Activated T-cell treated with anti-CD3 and anti-CD28 coated beads, Interleukin-2, amount 50 U/mL, for 48 hours (primary cell): ENCODE measurements at places on chromosomes 1 and 21.

- DNase-seq = no peak
Observed at GRCh38 chr1:167084757-167085156, 5.4 kb downstream of the GPA33 start.

- no peak for DNase-seq
Observed at GRCh38 chr1:82086739-82087138, 286.0 kb downstream of the ADGRL2 start.

GRCh38 chr1:62436039-62436465 lies 797 bp upstream of the USP1 start:
- peak; percentile 97 for DNase-seq

GRCh38 chr1:24503059-24503751 lies 569 bp downstream of the RCAN3 start:
- DNase-seq = peak; percentile 63

DNA sequence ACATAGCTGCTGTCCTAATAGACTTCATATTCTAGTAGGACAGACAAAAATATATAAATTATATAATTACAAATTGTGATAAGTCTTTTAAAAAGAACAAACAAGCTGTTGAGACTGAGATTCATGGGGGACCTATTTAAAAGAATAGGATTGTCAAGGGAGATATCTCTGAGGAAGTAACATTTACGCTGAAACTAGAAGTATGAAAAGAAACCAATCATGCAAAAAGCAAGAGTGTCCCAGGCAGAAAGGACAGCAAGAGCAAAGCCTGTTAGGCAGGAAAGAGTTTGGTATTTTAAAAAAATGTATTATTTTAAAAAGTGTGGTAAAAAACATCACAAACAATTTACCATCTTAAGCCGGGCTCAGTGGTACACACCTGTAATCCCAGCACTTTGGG lies 9.1 kb upstream of the METTL13 start:
- no peak for DNase-seq

- DNase-seq = no peak
Observed at GRCh38 chr1:25805863-25806225, 5.9 kb downstream of the SELENON start.

- no peak for DNase-seq
Observed at GRCh38 chr1:92219028-92219427, 1.3 kb downstream of the C1orf146 start.

DNA sequence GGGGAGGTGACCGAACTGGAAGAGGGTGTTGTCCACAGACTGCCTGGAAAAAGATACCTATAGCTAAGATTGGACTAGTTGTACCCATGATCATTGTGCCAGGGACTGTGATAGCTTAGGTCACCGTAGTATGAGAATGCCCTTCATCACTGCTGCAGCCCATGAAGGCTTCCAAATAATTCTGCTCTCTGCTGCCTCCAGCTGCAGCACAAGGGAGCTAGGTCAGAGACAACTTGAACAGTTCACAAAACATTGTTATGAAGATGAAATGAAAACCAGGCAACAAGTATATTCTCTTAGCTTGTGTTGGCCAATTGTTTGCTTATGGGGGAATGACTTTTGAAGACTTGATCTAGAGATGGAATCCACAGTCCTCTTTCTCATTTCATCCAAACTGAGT lies 246.7 kb downstream of the MRPL39 start:
- DNase-seq = no peak

DNA sequence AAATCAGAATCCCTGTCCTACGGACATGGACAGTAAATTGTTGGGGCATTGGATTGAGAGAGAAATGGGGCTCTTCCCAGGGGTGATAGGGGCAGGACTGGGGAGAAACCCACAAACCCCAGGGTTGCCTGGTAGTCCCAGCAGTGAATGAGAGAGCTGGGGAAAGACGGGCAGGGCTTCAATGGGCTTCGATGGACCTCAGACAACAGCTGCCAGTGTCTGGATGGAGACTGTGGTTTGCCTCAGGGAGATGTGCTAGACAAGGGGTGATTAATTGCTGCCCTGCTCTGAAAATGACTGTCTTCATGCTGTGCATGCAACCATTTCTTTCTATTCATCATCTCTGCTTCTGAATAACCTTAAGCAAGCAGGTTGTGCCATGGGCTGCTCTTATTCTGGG lies 7.4 kb downstream of the GPR25 start:
- DNase-seq = peak; percentile 53

DNA sequence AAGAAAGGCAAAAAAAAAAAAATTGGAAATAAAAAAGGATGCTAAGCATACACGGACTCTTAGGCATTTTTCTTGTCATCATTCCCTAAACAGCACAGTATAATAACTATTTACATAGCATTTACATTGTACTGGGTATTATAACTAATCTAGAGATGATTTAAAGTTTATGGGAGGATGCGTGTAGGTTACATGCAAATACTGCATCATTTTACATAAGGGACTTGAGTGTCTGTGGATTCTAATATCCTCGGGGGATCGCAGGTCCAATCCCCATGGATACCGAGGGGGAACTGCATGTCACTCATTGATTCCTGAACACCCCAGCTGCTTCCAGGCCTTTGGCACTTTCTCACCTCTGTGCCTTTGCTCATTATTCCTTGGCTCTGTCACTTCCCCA lies 57.8 kb upstream of the SIPA1L2 start:
- DNase-seq = no peak

DNA sequence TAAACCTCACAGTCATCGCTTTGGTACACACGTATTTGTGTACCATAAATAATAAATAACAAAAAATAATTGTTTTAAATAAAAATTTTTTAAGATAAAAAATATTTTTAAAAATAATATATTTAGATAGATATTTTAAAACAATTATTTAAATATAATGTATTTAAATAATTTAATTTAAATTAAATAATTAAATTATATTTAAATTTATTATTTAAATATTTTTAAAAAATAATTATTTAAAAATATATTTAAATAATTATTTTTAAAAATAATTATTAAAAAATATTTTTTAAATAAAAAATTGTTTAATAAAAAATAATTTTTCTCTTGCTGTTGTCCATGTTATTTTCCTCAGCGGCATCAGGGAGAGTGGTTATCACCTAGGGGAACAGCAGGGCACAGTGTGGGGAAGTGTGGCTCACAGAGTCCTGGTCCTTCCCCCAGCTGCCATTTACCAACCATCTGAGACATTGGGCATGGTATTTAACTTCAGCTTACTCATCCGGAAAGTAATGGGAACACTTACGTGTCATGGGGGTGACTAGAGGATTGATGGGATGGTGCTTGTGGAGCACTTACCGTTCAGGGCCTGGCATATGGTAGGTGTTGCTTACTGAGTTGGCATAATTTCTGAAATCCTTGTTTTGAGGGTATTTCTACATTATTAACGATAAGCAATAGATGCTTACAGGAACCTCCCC lies 92.9 kb upstream of the TSPAN2 start:
- no peak for DNase-seq

GRCh38 chr1:77039739-77040138 lies 172.5 kb downstream of the ST6GALNAC5 start:
- no peak for DNase-seq

GRCh38 chr1:79585801-79586200 lies 579.3 kb upstream of the ADGRL4 start:
- no peak for DNase-seq

GRCh38 chr1:110559157-110559556 lies 40.2 kb upstream of the KCNA10 start:
- peak; percentile 35 for DNase-seq

- DNase-seq = no peak
Observed at GRCh38 chr1:3883194-3883925, 16.7 kb downstream of the C1orf174 start.

DNA sequence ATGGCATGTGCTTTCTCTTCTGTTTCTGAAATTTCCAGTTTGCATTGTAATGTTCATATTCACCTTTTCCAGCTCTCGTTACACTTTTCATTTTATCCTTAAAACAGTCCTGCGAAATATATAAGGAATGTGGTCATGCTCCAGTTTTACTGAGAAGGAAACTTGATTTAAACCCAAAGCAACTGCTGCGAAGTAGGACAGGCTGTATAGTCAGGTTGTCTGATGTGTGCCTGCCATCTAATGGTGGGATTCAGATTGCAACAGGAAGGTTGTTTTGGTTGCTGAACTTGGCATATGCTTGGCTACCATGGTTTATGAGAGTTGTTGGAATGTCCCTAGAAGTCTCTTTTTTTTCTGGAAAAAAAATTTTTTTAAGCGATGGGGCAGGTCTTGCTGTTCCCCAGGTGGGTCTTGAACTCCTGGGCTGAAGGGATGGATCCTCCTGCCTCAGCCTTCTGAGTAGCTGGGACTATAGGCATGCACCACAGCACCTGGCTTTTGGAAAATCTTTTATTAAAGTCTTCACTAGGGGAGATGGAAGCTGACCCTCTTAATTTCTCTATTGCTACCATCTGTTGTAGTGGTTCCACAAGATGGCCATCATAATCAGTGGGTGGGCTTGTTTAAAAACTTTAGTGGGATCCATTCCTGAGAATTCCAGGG lies 86.9 kb downstream of the UCK2 start:
- DNase-seq = peak; percentile 74

GRCh38 chr21:28871388-28872010 lies 121.2 kb downstream of the LTN1 start:
- no peak for DNase-seq

- DNase-seq = no peak
Observed at GRCh38 chr1:179425186-179425585, 59.4 kb downstream of the AXDND1 start.

- DNase-seq = no peak
Observed at GRCh38 chr1:81477710-81478109, 323.0 kb upstream of the ADGRL2 start.

DNA sequence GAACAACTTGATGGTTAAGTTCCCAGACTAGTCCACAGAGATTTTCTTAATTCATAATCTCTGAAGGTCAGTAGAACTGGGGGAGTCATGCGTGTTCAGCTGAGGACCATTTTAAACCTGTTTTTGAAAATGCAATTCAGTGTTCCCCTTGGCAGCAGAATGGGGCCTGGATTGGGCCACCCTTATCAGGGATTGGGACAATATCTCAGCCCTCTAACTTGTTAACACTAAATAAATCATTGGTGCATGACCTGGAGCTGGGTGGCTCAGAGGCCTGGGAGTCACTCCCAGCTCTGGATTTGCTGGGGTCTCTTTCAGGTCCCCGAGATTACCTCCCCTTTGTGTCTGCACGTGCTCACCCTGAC lies 55.3 kb downstream of the MRPS6 start:
- DNase-seq = no peak

- no peak for DNase-seq
Observed at GRCh38 chr1:186710696-186711095, 30.5 kb upstream of the PTGS2 start.

DNA sequence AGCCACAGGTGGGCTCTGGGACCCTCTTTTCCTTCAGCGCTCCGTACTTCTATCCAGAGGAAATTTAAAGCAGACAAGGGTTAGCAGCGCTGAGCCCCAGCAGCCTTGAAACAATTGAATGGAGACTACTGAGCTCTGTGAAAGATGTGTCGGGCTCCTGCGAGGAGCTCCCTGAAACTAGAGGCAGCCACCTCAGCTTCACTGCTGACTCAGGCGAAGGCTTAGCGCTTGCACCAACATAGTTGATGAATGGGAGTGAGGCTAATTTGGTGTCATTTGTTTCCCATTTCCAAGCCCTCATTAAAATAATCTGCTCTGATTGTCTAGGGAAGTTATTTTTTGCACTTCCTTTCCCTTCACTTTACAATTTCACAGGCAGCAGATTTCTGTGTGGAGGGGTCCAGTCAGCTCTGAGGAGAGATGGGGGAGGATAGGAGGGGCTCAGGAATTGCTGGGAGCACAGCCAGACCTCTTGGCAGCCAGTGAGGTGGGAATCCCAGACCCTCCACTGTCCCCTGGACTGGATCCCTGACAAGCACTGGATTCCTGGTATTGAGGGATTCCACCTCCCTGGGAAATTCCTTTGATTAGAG lies 398.9 kb upstream of the PLXNA2 start:
- no peak for DNase-seq

DNA sequence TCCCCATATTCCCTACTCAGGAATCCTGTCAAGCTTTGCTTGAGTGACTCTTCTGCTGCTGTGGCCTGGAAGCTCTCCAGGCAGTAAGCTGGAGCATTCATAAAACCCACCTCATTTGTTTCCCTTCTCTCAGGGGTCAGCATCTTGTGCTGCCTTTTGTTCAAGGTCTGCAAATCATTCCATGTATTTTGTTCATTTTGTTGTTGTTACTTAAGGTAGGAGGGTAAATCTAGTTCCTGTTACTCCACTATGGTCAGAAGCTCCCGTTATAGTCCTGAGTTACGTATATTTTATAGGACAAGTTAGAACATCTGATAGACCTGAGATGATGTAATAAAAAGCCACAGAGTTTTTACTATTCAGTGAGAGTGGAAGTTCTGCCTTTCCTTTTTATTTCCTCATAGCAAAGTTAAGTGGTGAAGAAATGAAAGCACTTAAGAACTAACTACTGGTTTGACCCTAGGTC lies 9.9 kb downstream of the SYNJ1 start:
- DNase-seq = no peak

GRCh38 chr1:192826791-192827546 lies 18.1 kb downstream of the RGS2 start:
- no peak for DNase-seq

DNA sequence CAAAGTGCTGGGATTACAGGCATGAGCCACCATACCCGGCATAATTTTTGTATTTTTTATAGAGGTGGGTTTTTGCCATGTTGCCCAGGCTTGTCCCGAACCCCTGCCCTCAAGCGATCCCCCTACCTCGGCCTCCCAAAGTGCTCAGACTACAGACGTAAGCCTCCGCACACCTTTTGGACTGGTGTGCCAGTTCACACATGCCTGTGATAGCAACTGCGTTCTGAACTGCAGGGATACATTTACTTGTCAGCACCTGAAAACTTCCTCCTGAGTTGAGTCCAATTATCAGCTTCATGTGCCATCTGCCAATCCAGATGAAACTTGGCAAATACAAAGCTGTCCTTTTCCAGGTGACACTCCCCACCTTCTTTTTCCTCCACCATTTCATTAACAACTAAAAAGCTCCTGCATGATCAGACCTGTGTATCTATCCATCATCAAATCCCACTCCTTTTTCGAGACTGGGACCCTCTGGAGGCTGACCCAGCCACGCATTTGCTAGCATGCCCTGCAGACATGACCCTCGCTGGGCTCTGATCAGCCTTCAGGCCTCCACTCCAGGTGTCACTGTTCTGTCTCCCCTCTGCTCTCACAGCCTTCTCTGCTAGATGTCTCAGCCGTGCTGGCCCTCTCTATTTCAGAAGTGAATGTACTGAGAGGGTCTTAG lies 2.1 kb upstream of the DEGS1 start:
- DNase-seq = no peak

- no peak for DNase-seq
Observed at GRCh38 chr1:234841710-234842231, 231.8 kb upstream of the IRF2BP2 start.

- no peak for DNase-seq
Observed at GRCh38 chr1:172540635-172541034, 7.7 kb downstream of the SUCO start.

- peak; percentile 59 for DNase-seq
Observed at GRCh38 chr1:19765623-19766022, 34.1 kb downstream of the TMCO4 start.

- no peak for DNase-seq
Observed at GRCh38 chr1:240712014-240712731, 100.2 kb upstream of the GREM2 start.

DNA sequence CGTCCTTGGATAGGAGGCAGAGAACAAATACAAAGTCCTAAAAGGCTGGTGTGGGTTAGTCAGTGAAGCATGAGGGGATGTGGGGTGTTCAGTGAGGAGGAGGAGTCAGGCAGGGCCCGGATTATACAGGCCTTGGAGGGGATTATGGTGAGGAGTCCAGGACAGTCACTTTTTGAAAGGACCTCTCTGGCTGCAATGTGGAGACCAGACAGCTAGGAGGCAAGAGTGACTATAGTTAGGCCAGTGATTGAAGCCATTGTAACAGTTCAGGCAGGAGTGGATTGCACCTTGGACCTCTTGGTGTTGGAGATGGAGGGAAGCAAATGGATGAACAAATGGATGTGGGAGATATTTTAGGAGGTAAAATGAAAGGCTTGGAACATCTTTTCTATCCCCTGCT lies 115.8 kb downstream of the C1orf94 start:
- no peak for DNase-seq
